ENCODE measurements at places on chromosomes 6 and 20.

- no peak for DNase-seq
These were observed 20.8 kb downstream of the OR2B2 start for GRCh38 chr6:27891320-27891875.

- DNase-seq: peak; percentile 76
These were observed 284.4 kb downstream of the ESR1 start for GRCh38 chr6:152091851-152092341.

GRCh38 chr20:16104783-16105182, 468.5 kb downstream of the KIF16B start:
- no peak for DNase-seq

DNA sequence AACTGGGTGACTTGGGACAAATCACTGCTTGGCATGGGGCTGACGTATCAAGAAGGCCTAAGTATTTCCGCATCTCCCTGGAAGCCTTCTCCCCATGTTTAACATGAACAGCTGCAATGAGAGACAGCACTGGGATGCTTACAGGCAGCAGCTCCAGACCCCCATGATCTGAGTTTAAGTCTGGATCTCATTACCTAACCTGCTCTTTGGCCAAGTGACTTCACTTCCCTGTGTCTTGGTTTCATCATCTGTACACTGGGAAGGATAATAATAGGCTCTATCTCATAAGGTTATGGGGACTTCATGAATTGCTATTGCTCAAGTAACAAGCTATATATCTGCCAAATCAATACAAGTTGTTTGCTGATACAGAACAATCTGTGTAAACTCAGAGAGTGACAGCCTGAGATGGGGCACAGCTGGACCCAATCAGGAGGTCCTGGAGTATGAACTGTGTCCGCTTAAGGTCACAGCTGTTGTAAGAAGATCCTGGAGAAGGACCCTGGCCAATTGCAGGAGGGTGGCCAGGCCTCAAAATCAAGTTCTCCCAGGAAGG, 56.0 kb downstream of the TGM2 start:
- DNase-seq: peak; percentile 93

All from fibroblast of upper back skin (primary cell).